ENCODE measurements at places on chromosomes 4 and X.

GRCh38 chrX:47648376-47648775 lies 2.0 kb downstream of the ELK1 start:
- no peak for DNase-seq

GRCh38 chrX:51643377-51643776 lies 24.7 kb upstream of the CENPVL3 start:
- DNase-seq, result no peak

DNA sequence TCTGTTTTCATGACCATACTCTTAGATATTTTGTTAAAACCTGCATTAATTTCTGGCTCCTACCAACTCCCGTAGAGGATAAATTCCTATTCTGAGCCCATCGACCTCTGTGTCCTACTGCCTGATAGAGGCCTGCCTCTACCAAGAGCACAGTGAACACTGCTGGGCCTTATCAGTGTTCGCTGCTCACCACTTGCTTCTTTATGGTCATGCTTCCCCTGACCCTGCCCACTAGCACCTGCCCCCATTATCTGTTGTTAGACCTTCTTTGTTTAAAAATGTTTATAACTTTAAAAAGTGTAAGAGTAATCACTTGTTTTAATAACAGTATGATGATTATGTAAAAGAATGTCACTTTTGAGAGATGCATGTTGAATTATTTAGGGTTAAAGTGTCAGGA lies 6.1 kb downstream of the DAPP1 start:
- DNase-seq, result no peak

- no peak for DNase-seq
Measured at GRCh38 chr4:8544741-8545438, 35.3 kb upstream of the GPR78 start.

GRCh38 chr4:128725405-128726055 lies 84.0 kb upstream of the JADE1 start:
- DNase-seq, result no peak

All from germinal center (tissue), 1 donor.